Eye (tissue), 1 donor: ENCODE measurements at places on chromosomes 11 and 22.

- DNase-seq: peak; percentile 44
Measured at GRCh38 chr11:45178890-45179671, 32.6 kb downstream of the PRDM11 start.

GRCh38 chr11:9738116-9738515, 74.2 kb downstream of the SWAP70 start:
- DNase-seq: no peak

DNA sequence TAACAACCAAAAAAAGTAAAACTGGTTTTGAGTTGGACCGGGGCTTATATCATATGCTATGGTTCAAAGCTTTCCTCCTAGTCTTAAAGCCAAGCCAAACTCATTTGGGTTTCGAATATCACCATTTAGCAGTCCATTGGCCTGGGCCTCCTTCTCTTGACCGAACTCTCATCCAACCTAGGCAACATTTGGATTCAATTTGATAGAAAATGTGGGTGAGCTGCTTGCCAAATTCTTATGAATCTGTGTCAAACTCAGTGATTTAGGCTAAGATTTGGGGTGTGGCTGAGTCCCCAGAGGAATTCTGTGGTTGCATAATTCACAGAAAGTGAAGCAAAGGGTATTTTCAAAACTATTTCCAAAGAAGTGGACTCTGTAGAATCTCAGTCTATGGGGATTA, 83.7 kb downstream of the BLID start:
- DNase-seq: no peak

GRCh38 chr22:48083502-48083901, 1321.1 kb downstream of the TBC1D22A start:
- DNase-seq: no peak

DNA sequence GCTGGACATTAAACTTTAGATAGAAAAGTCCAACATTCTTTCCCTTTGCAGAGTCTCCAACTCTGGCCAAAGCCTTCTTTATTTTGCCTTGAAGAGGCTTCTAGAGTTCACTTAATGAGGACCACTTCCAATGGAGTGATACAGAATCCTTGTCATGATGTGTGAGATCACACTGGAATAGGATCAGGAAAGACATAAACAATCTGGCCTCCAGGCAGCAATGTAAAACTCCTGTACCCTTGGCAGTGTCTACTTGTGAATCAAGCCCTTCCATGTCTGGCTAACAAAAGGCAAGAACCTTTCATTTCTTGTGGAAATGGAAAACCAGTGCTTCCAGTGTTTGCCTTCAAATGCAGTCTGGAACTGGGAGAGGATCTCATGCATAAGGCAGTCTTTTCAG, 56.5 kb upstream of the FIBIN start:
- DNase-seq: no peak

GRCh38 chr22:31883989-31884388, 60.3 kb upstream of the YWHAH start:
- no peak for DNase-seq

- no peak for DNase-seq
Measured at GRCh38 chr11:24683583-24683982, 186.7 kb downstream of the LUZP2 start.

GRCh38 chr11:102220728-102221467, 96.4 kb upstream of the BIRC3 start:
- no peak for DNase-seq

- no peak for DNase-seq
Measured at GRCh38 chr11:103585401-103585800, 451.0 kb upstream of the DDI1 start.

GRCh38 chr11:45092404-45092785, 54.0 kb upstream of the PRDM11 start:
- DNase-seq: no peak

DNA sequence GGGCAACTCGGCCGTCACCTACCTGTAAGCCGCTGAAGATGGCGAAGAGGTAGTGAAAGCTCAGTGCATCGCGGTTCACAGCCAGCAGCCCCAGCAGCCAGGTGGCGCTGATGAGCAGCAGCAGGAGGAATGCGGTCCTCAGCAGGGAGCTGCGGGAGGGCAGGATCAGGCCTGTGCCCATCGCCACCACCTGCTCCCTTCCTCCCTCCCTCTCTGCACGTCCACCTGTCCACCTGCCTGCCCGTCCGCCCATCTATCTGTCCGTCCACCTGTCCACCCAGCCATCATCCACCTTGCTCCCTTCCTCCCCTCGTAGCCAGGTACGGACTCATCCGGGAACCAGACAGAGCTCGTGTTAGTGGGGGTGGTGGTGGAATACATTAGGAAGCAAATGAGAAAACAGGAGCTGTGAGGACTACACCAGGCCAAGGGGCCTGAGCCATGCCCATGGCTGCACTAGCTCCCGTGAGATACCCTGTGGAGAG, 32.2 kb downstream of the TRMU start:
- DNase-seq: peak; percentile 85

DNA sequence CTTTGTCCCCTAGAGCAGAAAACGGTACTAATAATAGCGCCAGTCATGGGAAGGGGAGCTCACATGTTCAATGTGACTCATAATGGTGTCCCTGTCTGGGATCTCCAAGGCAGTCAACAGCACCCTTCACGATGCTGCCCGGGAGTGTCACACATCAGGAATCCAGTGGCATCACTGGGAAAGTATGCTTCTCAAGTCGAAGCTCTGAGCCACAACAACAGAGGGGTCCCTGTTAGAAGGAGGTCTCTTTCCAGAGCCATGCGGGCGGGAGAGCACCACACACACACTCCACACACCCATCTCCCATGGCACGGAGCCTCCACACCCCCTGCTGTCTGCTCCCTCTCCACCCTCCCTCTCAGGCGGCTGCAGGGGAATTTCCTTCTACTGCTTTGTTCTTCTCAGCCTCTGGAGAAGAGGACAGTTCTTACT, 119.7 kb downstream of the ETS1 start:
- peak; percentile 35 for DNase-seq

GRCh38 chr22:43955883-43956782, 891 bp downstream of the SAMM50 start:
- no peak for DNase-seq

- DNase-seq: no peak
Measured at GRCh38 chr11:71330349-71330748, 78.0 kb upstream of the SHANK2 start.

DNA sequence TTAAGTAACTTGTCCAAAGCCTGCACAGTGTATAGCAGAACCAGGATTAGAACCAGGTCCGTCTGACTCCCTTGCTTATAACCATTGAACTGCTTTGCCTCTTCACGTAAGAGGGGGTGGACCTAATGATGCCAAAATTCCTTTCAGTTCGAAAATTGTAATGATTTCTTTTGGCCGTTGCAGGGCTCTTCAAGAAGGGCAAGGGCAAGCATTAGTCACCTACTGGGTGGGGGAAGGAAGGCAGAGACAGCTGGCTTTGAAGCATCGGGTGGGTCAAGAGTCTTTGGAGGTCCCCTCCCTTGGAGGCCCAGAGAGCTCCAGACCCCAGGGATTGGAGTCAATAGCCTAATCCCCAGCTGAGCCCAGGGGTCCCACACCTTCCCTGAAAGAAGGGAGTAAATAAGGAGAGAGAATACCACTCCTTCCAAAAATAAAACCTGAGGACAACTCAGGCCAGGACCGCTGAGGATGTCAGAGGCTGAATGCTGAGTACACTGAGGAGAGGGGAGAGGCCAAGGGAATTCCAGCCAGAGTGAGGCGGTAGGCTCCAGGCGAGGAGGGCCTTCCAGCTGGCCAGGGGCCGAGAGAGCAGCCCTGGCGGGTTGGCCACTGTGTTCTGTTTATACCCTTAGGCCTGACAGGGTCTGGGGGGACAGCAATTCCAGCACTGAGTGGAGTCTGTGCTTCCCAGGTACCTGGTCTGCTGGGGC, 14.1 kb downstream of the CREB3L1 start:
- no peak for DNase-seq

GRCh38 chr11:65915821-65916251, 3.0 kb downstream of the C11orf68 start:
- DNase-seq: peak; percentile 36

DNA sequence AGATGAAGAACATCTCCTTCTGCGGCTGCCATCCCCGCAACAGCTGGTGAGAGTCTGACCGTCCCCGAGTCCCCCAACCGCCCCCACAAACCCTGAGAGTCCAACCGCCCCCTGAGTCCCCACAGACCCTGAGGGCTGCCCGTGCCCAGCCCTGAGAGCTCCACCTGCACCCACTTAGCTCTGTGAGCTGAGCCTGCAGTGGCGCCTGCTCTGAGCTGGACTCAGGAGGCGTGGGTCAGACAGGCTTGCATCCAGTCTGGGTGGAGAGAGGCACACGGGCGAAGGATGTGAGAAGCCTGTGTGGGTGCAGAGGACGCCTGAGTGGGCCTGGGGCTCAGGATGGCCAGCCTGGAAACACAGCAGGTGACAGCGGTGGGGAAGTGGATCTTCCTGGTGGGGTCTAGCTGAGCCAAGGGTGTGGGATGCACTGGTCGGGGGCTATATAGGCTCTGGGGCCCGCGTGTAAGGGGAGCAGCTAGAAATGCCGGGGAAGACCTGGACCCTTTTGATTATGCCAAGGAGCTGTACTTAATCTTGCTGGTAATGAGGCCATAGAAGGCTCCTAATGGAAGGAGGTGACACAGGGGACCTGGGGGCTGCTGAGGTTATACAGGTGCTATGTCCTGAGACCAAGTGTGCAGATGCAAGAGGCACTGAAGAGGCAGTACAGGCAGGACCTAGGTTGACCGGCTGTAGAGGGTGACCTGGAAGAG, 6.5 kb downstream of the MAPK8IP2 start:
- no peak for DNase-seq

GRCh38 chr22:49866646-49867045, 13.0 kb downstream of the ZBED4 start:
- no peak for DNase-seq

- peak; percentile 97 for DNase-seq
Measured at GRCh38 chr11:94201004-94201465, 72.4 kb downstream of the PANX1 start.

GRCh38 chr22:25182131-25183110, 17.2 kb upstream of the CRYBB3 start:
- no peak for DNase-seq

GRCh38 chr11:10758957-10759356, 7.9 kb downstream of the CTR9 start:
- no peak for DNase-seq

DNA sequence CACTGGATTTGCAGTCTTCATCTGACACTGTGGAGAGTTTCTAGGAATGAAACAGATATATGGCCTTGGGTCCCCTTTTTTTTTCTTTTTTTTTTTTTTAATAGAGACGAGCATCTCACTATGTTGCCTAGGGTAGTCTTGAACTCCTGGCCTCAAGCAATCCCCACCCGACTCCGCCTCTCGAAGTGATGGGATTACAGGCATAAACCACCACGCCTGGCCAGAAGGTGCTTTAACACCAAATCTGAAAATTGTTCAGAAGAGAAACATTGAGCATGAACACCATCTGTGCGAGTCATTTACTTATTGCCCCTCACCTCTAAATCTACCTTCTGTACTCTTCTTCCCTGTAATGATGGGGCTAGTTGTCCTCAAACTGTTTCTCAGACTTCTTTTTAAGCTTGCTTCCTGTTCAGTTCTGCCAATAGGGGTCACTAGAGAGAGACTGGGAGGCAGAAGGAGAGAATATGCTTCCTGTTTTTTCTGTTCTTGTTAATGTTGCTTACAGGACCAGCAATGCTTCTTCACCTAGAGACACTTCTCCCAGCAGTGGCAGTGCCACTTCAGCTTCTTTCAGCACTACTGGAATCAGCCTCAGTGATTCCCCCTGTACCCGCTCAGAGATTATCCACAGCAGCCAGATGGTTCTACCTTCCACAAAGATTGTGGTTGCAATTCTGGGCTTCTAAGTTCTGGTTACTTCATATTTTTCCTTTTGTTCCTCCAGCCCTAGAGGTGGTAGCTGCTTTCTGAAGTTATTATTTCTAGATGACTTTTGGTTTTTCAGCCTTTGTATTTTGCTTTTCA, 20.8 kb upstream of the ZBED5 start:
- DNase-seq: peak; percentile 67

DNA sequence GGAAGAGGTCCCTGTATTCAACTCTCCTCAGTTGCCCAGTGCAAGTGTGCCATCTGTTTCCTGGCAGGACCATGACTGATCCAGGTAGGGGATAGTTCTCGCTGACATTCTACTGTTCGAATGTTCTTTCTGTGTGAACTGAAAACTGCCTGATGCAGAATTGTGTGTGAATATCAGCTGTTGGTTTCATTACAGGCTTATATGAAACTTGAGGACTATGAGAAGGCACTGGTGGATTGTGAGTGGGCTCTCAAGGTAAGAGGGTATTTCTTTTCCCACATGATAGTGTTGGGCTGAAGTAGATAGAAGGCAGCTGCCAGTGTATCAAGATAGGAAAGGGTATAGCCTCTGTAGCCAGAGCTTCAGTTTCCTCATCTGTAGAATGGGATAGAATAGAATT, 15.3 kb downstream of the TTC12 start:
- no peak for DNase-seq

DNA sequence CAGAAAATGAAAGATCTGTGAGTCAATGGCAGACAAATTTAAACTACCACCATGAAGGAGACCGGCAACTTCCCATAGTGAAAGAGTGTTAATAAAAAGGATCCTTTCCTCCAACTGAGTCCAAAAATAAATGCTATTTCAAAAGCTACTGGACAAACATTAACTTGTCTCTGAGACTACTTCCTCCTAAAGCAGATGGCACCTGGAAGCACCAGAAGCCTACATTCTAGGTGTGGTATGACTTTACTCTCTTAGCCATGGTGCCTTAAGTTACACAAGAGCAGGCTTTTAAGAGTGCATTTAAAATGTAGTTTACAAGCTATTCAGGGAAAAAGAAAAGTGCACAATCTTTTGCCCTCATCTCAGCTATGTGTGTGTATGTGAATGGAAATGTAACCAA, 2.5 kb downstream of the ARHGAP32 start:
- DNase-seq: no peak

GRCh38 chr11:13480198-13480597, 15.6 kb downstream of the PTH start:
- DNase-seq: no peak

DNA sequence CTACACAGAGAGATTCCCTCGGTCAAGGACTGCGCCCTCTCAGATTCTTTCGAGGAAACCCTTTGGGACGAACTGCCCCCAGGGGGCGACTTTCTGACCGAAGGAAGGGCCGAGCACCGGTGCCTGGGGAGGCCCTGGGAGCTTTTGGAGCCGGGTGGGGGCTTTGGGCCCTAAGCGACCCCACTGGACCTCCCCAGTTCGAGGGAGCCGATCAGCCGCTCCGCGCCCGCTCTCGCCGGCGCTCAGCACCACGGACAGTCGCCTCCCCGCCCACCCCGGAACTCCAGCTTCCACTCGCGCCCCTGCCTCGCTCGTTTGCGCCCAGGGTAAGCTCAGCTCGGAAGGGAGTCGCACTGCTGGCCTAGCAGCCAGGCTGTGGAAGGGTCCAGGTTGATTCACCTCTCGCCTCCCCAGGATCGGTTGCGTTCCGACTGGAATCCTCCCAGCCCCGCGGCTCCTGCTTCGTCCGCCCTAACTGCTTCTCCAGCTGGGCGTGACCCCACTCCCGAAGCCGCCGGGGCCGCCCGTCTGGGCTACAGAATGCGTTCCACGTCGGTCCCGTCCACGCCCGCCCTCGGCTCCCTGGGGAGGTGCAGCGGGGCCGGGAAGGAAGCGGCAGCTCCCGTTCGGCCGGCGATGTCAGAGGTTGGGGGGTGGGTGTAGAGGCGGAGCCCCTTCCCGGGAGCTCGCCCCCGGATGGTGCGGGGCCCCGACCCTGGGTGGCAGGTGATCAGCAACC, 428 bp downstream of the SCN3B start:
- DNase-seq: peak; percentile 86
